ENCODE measurements at places on chromosomes 1 and 21.

DNA sequence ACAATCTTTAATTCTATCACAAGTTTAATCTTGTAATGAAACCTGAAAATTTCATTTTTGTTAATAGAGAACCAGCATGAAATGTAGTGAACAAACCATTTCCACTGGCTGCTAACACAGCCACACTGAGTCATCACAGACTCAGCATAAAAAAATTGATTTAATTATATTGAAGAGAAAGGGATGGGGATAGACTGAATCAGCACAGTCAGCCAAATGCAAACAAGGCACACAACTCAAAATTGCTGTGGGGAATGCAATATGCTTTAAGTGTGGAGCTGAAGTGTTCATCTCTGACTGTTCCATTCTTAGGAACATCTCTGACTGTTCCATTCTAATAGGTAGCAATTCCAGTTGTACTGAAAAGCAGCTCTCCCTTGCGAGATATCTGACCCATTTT, 299.8 kb downstream of the MRPL39 start:
- no peak for DNase-seq

DNA sequence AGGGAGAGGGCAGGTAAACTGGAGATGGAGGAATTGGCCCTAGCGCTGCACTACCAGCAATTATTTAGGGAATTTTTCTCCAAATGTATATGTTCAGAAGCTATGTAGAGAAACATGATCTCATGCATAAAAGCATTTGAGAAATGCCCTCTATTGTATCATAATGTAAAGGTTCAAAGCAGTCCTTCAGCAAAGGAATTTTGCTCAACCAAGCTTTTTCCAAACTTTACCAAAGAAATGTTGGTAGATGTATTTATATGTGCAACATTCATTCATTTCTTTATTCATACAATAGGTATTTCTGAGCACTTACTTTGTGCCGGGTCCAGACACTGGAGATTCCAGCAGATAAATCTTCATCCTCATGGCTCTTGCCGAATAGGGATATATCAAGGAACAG, 64.4 kb downstream of the XCL1 start:
- DNase-seq = no peak

DNA sequence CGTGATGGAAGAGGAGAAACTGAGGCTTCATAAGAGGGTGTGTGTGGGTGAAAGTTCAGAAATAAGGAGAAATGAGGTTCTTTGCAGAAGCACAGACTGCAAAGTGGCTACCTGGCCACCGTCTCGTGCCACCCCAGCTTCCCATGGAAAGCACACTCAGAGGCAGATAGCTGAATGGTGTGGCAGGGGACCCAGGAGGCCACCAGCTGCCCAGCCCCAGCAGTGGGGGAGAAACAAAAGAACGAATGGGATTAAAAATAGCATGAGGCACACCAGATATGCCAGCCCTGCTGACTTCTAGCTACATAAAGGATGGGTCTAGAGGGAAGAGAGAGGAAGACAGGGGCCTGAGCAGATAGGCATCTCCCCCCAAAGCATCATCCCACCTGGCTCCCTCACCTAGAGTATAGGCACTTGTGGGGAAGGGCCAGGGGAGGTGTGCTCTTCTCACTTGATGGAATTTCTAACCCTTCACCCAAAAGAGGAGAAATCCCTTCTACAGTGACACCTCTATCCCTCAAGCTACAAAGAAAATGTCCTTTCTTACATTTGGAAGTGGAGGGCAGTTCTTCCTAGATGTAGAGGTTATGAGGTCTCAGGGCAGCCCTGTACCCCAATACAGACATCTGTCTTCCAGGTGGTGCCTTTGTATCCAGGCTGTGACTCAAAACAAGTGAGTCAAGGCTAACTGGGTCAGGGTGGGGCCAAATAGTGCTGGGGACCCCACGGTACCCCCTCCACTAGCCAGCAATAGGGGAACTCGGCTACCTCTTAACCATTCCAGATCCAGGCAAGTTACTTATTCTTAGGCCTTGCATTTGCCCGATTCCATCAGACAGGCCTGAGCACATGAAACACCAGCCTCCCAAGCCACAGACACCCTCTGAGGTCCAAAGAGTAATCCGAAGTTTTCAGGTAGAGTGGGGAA, 3.5 kb downstream of the HDGF start:
- no peak for DNase-seq

DNA sequence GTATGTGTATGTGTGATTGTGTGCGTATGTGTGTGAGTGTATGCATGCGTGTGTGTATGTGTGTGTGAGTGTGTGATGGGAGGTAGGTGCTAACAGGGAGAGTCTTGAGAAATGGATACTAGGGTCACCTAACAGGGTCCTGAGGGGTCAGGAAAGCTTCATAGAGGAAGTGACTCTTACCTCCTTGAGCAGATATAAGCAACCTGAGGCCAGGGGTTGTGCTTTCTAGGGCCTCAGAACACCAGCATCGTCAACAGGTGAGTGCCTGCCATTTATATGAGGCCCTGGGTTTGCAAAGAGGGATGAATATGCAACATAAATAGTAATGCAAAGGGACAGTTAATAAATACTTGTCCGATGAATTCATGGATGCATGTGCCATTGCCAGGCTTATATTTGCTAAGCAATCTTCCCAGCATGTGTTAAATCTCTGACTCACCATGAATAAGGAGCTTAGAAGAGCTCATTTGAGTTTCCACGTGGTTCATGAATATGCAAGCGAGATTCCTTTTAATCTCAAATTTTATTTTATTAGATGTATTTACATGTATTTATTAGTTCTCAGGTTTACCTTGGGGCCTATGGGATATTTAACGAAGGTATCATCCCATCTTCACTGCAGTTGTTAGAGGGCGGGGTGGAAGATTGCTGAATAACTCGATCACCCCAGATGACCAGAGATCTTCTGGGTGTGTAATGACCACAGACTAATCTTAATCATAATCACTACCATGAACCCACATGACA, 438.3 kb downstream of the CAMTA1 start:
- peak; percentile 38 for DNase-seq

DNA sequence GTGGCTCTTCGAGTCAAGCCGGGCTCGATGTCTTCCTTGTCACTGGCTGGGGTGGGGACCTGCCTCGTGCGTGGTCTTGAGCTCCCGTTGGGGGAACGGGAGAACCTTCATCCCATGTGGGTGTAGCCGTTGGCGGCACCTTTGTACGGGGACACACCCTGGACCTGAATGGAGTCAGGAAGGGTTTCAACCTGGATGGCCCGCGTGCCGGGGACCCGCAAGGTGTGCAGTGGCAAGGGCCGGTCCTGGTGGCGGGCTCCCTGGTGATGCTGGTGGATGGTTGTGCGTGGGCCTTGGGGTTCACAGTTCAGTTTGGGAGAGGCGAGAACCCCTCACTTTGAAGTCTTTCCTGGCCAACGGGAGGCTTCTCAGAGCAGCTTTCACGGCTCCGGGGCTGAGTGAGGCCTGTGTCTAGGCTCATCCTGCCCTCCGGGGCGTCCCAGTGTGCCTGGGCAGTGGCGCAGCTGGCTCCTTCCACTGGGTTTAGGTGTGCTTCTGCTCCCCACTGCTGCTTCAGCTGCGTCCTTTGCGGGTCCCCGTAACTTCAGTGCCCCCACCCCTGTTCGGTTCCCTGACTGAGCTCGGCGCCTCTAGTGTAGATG, 11.4 kb downstream of the SKI start:
- no peak for DNase-seq

DNA sequence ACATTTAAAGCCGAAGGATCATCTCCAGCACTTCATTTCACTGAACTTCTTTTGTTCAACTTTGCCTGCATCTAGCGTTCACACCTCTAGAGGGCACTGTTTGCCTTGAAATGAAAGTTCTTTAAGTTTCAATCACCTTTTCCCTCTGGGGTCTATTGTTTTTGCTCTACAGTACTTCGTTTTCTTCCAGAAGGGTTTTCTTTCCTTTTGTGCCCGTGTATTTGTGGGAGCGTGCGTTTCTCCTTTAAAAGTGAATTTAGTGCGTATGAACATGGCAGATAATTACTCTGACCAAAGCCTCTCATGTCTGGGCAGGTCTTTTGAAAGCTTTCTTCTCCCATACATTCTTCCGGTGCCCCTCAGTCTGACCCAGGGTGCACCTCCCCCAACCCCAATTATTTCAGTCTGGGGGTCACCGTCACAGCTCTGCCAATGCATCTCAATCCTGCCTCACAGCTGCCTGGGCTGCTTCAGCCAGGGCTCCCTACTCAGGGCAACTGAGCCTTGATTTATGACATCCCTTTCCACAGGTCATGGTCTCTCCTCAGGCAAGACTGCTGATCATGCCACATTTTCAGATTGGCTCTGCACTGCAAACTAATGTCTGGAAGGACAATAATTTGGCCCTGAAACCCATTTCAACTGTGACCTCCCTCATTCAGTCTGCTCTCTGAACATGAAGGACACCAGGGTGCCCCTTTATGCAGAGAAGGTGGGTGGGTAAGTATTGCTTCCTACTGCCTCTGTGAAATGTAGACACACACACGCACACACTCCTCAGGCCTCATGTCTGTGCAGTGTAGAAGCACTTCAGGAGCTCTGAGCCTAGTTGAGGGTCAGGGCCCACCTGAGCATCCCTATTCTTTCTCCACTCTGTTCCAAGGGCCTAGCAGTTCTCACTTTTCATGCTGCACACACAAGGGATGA, 88.6 kb downstream of the NUF2 start:
- peak; percentile 85 for DNase-seq

- no peak for DNase-seq
Measured at GRCh38 chr1:192949783-192950182, 109.4 kb downstream of the UCHL5 start.

All from NCI-H510A treated with DMSO at 0.1 percent for 48 hours (cell line).